ENCODE measurements at places on chromosomes 3 and 15.

DNA sequence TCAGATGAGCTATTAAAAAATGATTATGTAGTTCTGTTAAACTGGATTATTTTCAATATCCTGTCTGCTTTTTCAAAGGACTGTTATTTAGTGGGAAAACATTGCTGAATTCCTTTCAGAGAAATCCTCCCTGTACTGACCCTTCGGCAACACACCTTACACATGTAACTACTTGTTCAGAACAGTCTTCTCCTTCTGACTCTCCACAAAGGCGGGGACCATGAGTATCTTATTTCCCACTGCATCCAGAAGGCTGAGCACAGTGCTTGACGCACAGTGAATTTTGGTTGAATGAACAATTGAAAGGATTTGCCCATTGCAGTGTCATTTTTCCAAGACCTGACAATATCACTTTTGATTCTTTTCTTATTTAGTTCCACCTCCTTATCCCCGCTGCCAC is 23.1 kb upstream of the CFAP161 start:
- no peak for DNase-seq

- DNase-seq = no peak
These were observed 138.3 kb downstream of the P3H2 start for GRCh38 chr3:189982321-189982945.

DNA sequence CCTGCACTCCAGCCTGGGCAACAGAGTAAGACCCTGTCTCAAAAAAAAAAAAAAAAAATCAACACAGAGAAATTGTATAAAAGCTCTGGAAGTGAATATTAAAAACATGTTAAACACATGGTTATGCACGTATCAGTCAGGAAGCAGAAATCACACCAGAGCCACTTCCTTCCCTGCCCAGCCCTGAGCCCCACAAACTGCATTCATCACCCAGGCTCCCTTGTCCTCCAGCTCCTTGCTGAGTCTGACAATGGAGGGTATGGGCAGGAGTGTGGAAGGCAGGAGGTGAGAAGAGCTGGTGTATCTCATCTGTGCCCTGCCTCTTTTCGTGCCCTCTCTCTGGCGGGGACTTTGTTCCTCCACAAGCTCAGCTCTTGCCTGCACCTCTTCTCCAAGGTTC is 12.1 kb upstream of the LOXL1 start:
- DNase-seq = no peak

GRCh38 chr15:36557364-36557763 is 22.1 kb upstream of the CDIN1 start:
- DNase-seq = no peak

DNA sequence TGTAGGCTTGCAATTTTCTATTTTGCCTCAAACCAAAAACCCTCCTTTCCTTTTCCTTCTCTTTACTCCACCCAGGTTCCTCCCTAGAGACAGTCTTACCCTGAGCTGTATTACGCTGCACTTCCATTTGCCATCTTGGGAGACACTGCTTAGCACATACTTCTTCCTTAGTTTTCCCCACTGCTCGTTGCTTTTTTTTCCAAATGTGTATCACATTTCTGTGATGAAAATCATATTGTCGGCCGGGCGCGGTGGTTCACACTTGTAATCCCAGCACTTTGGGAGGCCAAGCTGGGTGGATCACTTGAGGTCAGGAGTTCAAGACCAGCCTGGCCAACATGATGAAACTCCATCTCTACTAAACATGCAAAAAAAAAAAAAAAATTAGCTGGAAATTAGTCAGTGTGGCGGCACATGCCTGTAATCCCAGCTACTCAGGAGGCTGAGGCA is 29.5 kb downstream of the POPDC2 start:
- DNase-seq = peak; percentile 56

GRCh38 chr3:171815973-171816595 is 5.8 kb upstream of the PLD1 start:
- DNase-seq = no peak

GRCh38 chr3:49454458-49454857 is 15.6 kb upstream of the DAG1 start:
- no peak for DNase-seq

GRCh38 chr3:60788185-60788584 is 463.1 kb downstream of the FHIT start:
- DNase-seq = no peak

- DNase-seq = no peak
These were observed 21.9 kb downstream of the POLR2M start for GRCh38 chr15:57728436-57728835.

- DNase-seq = no peak
These were observed 72.1 kb downstream of the ANO10 start for GRCh38 chr3:43549626-43550290.

GRCh38 chr15:78630886-78631633 is 9.9 kb downstream of the CHRNB4 start:
- no peak for DNase-seq

DNA sequence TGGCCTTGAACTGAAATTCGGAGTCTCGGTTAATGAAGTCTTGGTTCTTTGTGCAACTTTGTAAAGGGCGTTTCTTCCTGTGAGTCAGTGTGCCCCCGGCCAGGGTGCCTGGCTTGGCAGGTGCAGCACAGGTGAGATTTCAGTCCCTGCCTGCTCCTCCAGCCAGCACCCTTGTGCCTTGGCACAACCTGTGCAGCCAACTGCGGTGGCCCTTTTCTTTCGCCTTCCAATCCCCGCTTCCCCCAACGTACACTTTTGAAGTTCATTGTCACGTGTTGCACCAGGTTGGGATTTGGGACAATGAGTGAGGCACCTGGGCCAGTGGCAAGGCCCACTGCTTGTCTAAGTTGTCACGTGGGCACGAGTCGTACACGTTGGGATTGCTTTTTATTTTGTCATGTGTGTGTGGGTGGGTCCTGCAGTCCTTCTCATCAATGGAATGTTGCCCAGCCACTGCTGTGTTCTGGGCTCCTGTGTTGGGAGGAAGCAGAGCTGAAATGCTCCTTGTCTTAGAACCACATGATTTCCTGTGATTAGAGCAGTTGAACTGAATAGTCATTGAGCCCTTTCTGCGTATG is 242.9 kb upstream of the BHLHE40 start:
- peak; percentile 41 for DNase-seq

DNA sequence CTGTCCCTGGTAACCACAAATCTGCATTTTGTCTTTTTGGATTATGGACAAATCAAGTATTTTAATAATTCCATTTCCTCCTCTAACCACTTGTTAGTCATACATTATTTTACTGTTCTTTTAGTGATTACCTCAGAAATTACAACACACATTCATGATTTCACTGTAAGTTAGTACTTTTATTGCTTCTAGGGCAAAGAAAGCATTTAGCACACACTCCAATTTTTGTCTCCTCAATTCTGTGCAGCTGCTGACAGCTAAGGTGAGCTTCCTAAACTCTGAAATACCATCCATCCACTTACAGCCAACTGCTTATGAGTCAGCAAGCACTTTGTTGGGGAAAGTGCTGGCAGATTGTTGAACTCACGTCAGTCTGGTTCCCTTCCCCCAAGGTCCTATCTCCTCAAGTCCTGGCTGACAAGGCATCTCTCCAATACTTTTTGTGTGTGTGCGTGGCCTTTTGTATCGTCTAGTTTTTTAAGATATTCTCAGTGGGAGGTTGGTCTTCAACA is 49.4 kb upstream of the TNFAIP8L3 start:
- peak; percentile 68 for DNase-seq

- no peak for DNase-seq
These were observed 58.1 kb upstream of the P3H2 start for GRCh38 chr3:190178779-190179178.

- peak; percentile 52 for DNase-seq
These were observed 26.4 kb upstream of the MYZAP start for GRCh38 chr15:57565311-57565710.

DNA sequence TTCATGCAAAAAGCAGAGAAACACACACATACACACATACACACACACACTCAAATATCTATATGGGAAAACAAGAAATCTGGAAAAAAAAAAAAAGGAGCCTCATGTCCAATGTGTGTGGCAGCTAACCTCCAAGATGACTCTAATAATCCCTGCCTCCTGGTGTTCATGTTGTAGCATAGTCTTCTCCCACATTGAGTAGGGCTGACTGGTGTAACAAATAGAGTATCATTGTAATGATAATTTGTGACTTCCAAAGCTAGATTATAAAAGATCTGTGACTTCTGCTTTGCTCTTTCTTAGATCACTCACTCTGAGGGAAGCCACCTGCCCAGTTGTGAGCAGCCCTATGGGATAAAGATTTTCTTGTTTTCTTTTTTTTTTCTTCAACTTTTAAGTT is 130.9 kb upstream of the TNIK start:
- no peak for DNase-seq

GRCh38 chr15:63067306-63067705 is 24.8 kb downstream of the TPM1 start:
- peak; percentile 6 for DNase-seq

DNA sequence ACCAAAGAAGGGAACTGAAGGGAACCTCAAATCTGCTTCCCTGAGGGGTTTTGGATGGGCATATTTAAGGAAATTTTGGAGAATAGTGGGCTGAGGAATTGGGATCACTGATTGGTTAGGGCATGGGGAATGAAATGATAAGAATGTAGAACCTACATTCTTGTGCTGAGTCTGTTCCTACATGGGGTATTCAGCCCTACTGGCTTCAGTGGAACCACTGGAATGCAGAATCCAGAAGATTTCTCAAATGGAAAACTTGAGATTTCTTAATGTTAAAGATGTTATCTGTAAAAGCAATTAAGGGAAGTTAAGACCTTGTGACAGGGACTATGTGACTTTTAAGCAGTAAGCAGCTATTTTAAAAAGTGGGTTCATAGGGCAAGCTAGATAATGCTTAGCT is 1062.4 kb downstream of the AGBL1 start:
- DNase-seq = no peak

All from inflammatory macrophage treated with lipopolysaccharide for 4 hours (primary cell).